ENCODE measurements at places on chromosomes 1 and 21.

DNA sequence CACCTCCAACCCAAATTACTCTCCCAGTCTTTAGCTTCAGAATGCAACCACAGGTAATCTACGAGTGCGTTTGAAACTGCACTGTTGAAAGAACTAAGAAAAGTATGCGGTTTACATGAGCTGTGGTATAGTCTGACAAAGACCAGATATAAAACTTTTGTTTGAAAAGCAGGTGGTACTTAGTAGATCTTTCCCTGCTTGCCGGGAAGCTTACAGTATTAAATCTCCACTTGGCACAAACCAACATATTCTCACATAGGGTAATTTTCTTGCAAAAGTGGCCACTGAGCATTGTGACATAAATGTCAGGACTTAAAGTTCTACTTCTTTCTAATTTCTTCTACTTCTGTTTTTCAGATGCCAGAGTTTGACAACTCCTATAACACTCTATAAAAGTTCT is 8.4 kb downstream of the RGS2 start:
- peak; percentile 12 for DNase-seq

GRCh38 chr1:68116643-68117235 is 66.3 kb upstream of the DIRAS3 start:
- DNase-seq: no peak

- DNase-seq: no peak
These were observed 767 bp downstream of the PDIK1L start for GRCh38 chr1:26112407-26112775.

DNA sequence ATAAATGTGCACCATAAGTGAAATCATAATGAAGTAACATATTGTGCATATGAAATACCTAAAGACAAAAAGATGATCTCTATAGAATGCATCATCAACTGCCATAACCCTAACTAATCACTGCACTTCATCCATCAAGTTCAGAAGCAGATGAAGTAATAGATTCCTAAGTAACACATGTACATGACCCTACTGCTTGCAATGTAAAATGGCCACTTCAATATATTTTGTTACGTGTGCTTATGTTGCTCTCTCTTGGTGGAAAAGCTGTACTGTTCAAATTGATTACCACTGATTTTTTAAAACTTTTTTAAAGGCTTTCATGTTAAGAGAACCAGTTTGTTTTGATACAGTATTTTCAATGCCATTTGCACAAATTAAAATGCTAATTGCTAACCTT is 141.8 kb downstream of the TTLL7 start:
- no peak for DNase-seq

DNA sequence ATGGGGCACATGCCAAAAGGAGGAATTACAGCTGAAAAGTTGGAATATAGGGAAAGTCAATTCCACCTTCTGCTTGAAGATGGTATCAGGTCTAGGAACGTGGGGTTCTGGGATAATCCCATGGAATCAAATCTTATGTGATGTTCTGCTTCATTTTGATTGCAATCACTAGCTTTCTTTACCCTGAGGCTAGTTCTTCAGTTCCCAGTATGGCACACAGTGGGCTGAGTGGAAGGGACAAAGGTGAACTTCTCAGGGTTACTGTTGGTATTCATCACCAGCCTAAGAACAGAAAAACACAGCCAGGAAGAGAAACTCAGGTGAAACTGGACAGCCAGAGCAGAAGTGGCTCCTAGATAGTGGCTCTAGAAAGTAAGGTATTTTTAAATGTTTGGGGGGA is 117.8 kb downstream of the TNFSF18 start:
- DNase-seq: no peak

- DNase-seq: no peak
These were observed 125.4 kb downstream of the FOXD2 start for GRCh38 chr1:47563201-47563600.

GRCh38 chr1:29259802-29260441 is 23.6 kb downstream of the PTPRU start:
- no peak for DNase-seq

DNA sequence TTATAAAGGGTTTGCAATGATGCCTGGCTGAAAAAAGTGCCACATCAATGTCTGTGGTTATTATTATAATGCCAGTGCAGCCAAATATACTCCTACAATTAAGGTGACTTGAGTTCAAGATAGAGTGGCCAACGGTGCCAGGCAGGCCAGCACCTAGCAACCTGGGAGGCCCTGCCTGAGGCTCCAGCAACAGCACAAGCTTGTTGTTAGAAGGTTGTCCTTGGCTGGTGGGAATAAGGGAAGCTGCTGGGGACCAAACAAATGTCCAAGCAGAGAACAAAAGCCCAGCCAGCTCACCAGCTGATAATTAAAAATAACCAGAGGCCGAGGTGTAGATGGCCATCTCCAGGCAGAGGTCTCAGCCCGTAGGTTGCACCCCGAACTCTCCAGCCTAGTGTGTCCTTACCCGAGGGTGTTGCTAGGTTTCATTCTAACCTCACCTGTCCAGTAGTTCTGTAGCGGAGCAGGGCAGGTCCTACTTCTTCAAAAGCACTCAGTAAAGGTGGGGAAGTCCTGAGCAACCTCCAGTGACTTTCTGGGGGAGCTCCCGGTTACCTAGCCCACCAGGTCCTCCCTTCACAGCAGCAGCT is 1.9 kb downstream of the TMPRSS2 start:
- DNase-seq: no peak

DNA sequence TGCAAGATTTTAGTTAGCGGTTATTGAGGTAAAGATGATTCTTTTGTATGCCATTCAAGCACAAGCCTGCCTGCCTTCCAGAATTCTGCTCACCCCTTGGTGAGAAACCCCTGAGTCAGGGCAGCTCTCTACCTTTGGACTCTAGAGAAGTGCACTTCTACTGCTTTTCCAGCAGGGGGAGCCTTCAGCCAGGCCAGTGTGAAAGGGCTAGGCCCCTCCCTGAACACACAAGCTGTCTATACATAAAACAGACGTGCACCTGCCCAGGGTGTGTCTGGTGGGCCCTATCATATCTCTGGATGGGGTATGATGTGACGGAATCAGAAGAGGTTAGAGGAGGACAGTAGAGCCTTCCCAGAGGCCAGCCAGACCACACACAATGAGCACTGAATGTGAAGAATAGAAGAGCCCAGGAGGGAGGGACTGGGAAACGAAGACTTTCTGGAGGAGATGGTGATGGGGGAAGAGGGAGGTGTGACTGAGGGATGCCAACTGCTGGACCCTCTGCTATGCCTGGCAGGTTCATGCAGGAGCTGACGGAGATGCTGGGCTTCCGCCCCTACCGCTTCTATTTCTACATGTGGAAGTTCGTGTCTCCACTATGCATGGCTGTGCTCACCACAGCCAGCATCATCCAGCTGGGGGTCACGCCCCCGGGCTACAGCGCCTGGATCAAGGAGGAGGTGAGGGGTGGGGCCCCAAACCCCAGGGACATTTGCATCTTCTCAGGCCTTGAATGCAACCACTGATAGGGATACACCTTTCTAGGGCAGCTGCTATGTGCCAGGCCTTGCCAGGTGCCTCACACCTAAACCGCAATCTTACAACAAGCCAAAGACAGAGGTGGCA is 13.0 kb upstream of the KCNC4 start:
- DNase-seq: no peak

GRCh38 chr1:225607355-225607754 is 45.6 kb downstream of the ENAH start:
- no peak for DNase-seq

- no peak for DNase-seq
These were observed 12.3 kb downstream of the OR2T11 start for GRCh38 chr1:248622570-248623001.

DNA sequence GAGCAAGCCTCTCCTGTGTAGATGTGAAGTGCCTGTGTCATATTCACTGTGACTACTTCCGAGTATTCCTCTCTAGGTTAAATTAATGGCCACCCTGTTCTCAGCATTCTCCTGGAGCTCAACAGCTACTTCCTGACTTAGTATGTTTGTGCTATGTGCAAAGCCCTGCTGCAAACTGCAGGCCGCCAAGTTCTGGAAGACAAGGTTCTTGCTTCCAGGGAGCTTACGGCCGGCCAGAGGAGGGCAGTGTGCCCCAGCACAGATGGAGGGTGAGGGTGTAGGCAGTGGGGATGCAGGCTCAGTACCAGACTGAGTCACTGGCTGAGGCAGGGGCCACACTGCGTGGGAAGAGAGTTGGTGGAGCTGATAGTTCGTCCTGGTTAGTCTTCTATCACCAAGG is 43.2 kb downstream of the ELK4 start:
- DNase-seq: no peak

GRCh38 chr1:111880881-111881837 is 108.3 kb downstream of the KCND3 start:
- DNase-seq: no peak

DNA sequence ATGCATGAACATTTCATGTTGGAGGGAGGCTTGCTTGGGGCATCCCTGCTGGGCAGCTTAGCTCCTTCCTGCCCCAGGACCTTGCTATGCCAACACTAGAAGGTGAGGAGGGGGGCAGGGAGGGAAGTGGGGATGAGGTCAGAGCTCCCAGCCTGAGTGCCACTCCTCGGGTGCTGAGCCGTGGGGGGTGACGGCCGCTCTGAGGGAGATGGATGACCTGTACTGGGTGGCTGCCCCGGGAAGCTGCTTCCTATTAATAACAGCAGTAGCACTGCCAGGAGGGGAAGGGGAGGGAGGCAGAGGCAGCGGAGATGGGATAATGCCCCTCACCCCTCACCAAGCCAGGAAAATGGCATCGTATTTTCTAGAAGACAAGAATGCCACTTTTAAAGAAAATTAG is 60.6 kb downstream of the UBIAD1 start:
- DNase-seq: no peak

GRCh38 chr1:41777695-41778094 is 141.0 kb downstream of the HIVEP3 start:
- DNase-seq: no peak

GRCh38 chr21:42553435-42553834 is 39.8 kb downstream of the SLC37A1 start:
- DNase-seq: no peak

- no peak for DNase-seq
These were observed 85.5 kb downstream of the C1orf94 start for GRCh38 chr1:34262023-34262853.

- DNase-seq: no peak
These were observed 85.2 kb upstream of the TRABD2B start for GRCh38 chr1:48082271-48082962.

- no peak for DNase-seq
These were observed 95.1 kb upstream of the C1orf21 start for GRCh38 chr1:184291701-184292100.

Data from SIG-M5 (cell line).